ENCODE measurements at places on chromosomes 1 and 21.

GRCh38 chr1:24285231-24285630, 33.9 kb upstream of the GRHL3 start:
- no peak for DNase-seq

GRCh38 chr1:115067161-115067859, 22.0 kb downstream of the TSPAN2 start:
- DNase-seq = peak; percentile 20

GRCh38 chr1:198628067-198628455, 10.8 kb upstream of the PTPRC start:
- DNase-seq = no peak

GRCh38 chr1:39148942-39149341, 55.6 kb upstream of the MACF1 start:
- DNase-seq = no peak

- DNase-seq = no peak
Measured at GRCh38 chr1:236066828-236067386, 2.0 kb upstream of the NID1 start.

- no peak for DNase-seq
Measured at GRCh38 chr1:44988531-44989156, 2.2 kb upstream of the EIF2B3 start.

- DNase-seq = no peak
Measured at GRCh38 chr1:146019231-146020057, 2.1 kb downstream of the HJV start.

- peak; percentile 67 for DNase-seq
Measured at GRCh38 chr1:27436204-27437159, 44.1 kb downstream of the GPR3 start.

GRCh38 chr1:202964791-202965410, 2.2 kb downstream of the CYB5R1 start:
- peak; percentile 57 for DNase-seq

GRCh38 chr1:167328816-167329483, 108.3 kb downstream of the POU2F1 start:
- no peak for DNase-seq

GRCh38 chr1:34904236-34905097, 25.0 kb downstream of the DLGAP3 start:
- no peak for DNase-seq

GRCh38 chr1:36922593-36923426, 111.5 kb downstream of the GRIK3 start:
- no peak for DNase-seq

GRCh38 chr1:183159960-183160359, 26.1 kb upstream of the LAMC2 start:
- DNase-seq = peak; percentile 69

DNA sequence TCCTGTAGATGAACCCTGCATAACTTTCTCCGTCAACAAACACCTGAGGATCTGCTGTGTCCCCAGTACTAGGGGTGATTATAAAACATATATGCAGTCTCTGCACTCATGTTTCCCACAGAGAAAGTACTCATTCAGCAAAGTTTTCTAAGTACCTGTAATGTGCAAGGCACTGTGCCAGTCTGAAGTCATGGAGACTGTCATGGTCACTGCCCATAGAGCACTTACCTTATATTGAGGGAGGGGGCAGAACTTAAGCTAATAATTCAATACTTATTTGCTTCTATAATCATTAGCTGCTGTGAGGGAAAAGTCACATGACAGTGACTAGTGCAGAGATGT, 41.2 kb downstream of the MAP3K21 start:
- DNase-seq = no peak

GRCh38 chr21:45258466-45258865, 29.2 kb downstream of the POFUT2 start:
- DNase-seq = no peak

DNA sequence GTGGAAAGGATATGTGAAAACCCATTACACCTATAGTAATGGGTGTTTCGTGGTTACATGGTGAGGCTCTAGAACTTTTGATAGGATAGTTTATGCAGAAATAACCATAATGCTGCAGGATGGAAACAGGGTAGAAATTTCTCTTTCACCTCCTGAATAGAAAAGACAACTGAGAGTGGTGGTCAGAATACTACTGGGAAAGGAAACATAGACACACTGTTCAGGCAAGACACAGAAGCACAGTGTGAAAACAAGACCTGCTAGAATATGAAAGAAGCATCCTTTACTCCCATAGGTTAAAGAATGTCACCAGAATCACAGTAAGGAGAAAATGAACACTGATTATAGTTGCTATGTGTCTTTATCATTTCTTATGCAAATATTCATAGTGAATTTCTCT, 496.6 kb downstream of the DPYD start:
- no peak for DNase-seq

All from iris pigment epithelial cell (primary cell).